Activated CD4-positive, alpha-beta T cell treated with anti-CD3 and anti-CD28 coated beads for 36 hours (primary cell): ENCODE measurements at places on chromosomes 5 and 9. TPM values are rescaled to one million over a fixed set of nuclear protein-coding genes. Genes with fewer than 3 reads are reported as not detected.

The ZNF169 gene
- 6.4 TPM for total RNA-seq

GRCh38 chr5:34680896-34681295 lies 24.8 kb downstream of the RAI14 start:
- H3K36me3 ChIP-seq, result no peaks in the 10 kb centered on the region
- no peak overlapping the region for H3K27ac ChIP-seq
- DNase-seq, result no peak
- peaks cover 2% of the 10 kb centered on the region for H3K27me3 ChIP-seq
- H3K4me3 ChIP-seq, result no peak overlapping the region

- H3K4me1 ChIP-seq, result no peaks in the 10 kb centered on the region
- H3K27me3 ChIP-seq, result no peaks in the 10 kb centered on the region
- no peak overlapping the region for H3K27ac ChIP-seq
- no peak overlapping the region for H3K4me3 ChIP-seq
- DNase-seq, result no peak
Measured at GRCh38 chr5:115985802-115986757, 23.8 kb downstream of the LVRN start.

The CRB2 gene
- total RNA-seq, result not detected

The G3BP1 gene
- total RNA-seq, result 280 TPM

- H3K27ac ChIP-seq, result no peak overlapping the region
- H3K4me1 ChIP-seq, result no peaks in the 10 kb centered on the region
- peaks cover 3% of the 10 kb centered on the region for H3K27me3 ChIP-seq
- no peaks in the 10 kb centered on the region for H3K36me3 ChIP-seq
- no peak overlapping the region for H3K4me3 ChIP-seq
- DNase-seq, result no peak
Measured at GRCh38 chr5:106860398-106861044, 810.2 kb downstream of the EFNA5 start.

- no peak overlapping the region for H3K4me3 ChIP-seq
- DNase-seq, result no peak
- no peak overlapping the region for H3K27ac ChIP-seq
- no peaks in the 10 kb centered on the region for H3K4me1 ChIP-seq
- peaks cover 8% of the 10 kb centered on the region for H3K27me3 ChIP-seq
Measured at GRCh38 chr5:75286211-75286773, 49.6 kb upstream of the ANKRD31 start.
